ENCODE measurements at places on chromosomes 1 and 21. TPM values are rescaled to one million over a fixed set of nuclear protein-coding genes. Genes with fewer than 3 reads are reported as not detected.

BARHL2 gene
- not detected for polyA plus RNA-seq

CFHR4 gene
- polyA plus RNA-seq: not detected

TMEM125 gene
- polyA plus RNA-seq: not detected

NR1I3 gene
- polyA plus RNA-seq: not detected

IFNGR2 gene
- 69.1 TPM for polyA plus RNA-seq

HOOK1 gene
- 2.8 TPM for polyA plus RNA-seq

BMP8B gene
- 1.0 TPM for polyA plus RNA-seq

MASP2 gene
- 0.05 TPM for polyA plus RNA-seq

OR2G6 gene
- polyA plus RNA-seq: not detected

OR2AK2 gene
- not detected for polyA plus RNA-seq

LRIG2 gene
- polyA plus RNA-seq: 3.6 TPM

NPL gene
- 14.8 TPM for polyA plus RNA-seq

ZFP69B gene
- polyA plus RNA-seq: 2.0 TPM

SMIM1 gene
- 6.5 TPM for polyA plus RNA-seq

DDAH1 gene
- polyA plus RNA-seq: 12.8 TPM

IBA57 gene
- polyA plus RNA-seq: 1.8 TPM

PROX1 gene
- polyA plus RNA-seq: 1.5 TPM

MORN1 gene
- polyA plus RNA-seq: 9.0 TPM

GJA4 gene
- polyA plus RNA-seq: 21.0 TPM

TNFAIP8L2 gene
- polyA plus RNA-seq: 7.1 TPM

EPS15 gene
- 38.3 TPM for polyA plus RNA-seq

HPCAL4 gene
- polyA plus RNA-seq: not detected

DPT gene
- 41.2 TPM for polyA plus RNA-seq

COL24A1 gene
- 0.31 TPM for polyA plus RNA-seq

HRNR gene
- polyA plus RNA-seq: not detected

KRTAP21-2 gene
- not detected for polyA plus RNA-seq

PGLYRP4 gene
- not detected for polyA plus RNA-seq

ZBTB21 gene
- polyA plus RNA-seq: 3.1 TPM

MSTO1 gene
- polyA plus RNA-seq: 7.6 TPM

PALMD gene
- polyA plus RNA-seq: 3.4 TPM

OPTC gene
- polyA plus RNA-seq: 0.56 TPM

TP73 gene
- not detected for polyA plus RNA-seq

SLC30A10 gene
- polyA plus RNA-seq: 0.25 TPM

VCAM1 gene
- polyA plus RNA-seq: 18.7 TPM

Data from aorta (tissue), 5 donors.